ENCODE measurements at places on chromosomes 3 and 15.

- DNase-seq, result no peak
Observed at GRCh38 chr3:198043119-198043518, 83.1 kb downstream of the LMLN start.

DNA sequence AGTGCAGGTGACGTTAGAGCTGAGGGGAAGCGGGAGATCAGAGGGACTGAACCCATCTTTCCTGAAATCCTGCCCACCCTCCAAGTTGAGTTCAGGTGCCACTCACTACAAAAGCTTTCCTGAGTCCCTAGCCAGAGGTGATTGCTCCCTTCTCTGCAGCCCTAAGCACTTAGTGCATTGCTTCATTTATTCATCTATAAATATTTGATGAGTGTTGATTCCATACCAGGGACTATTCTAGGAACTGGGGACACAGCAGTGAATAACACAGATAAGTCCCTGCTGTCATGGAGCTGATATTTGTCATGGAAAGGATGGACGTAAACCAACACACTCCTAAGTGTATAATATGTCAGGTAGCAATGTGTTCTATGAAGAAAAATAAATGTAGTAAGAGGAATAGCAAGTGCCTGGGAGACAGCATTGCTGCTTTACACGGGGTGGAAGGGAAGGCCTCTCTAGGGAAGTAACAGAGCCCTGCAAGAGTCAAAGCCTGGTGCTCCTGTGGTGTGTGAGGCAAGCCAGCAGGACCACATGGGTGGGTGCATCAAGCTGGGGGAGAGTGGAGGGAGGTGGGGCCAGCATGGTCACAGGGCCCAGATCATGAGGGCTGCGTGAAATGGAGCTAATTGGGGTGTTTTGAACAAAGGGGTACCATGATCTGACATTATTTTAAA is 18.6 kb downstream of the ALPK3 start:
- DNase-seq, result no peak

DNA sequence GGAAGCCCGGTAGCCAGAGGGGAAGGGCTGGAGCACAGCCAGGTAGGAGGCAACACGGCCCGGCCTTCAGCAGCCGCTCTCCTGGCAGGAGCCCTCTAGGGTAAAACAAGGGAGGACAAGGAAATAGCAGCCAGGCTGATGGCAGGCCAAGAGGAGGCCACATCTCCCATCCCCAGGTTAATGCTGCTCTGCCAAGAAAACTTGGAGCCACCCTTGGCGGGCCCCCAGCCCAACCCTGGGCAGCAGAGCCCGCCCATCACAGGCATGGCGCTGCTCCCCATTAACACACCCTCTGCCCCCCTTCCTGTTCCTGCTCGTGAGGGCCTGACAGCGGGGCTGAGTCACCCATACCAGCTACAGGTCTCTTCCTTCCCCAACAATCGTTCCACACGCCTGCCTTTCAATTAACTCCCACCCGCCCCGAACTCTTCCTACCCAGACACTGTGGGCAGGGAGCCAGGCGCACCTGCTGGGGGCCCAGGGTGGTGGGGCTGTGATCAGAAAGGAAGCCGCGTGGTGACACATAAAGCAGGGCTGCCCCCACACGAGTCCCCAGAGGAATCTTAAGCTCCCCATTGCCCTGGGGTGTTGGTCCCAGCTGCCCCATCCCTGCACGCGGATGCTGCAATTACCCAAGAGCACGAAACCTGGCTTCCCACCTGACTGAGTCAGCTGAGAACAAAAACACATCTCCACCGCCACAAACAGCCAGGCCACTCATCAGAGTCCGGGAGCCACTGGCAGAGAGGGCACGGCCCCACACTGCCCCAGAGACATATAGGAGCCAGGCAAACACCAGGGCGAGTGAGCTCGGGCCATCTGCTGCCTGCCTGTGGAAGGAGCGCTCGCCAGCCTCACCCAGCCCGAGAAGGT is at the start of gene C15orf62:
Gene C15orf62 (plus strand): TSS at position 707 of the 873 bp plus-strand sequence. CDS start 516 bp downstream, outside the sequence.
- peak; percentile 78 for DNase-seq

DNA sequence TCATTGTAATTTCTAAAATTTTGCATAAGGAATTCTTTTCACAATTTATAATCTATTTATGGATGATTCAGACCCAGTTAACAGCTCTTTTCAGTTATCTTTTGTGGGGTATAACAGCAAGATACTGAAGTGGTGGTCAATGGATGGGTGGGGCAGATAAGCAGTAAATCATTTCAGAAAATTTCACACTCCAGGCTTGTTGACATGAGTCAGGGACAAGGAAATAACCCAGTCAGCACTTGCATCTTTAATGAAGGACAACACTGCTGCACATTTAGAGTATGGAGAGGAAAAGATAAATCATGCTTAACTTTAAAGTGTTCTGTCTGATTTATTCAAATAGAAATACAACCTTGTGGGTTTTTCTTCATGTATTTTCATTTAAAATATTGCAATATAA is 181.6 kb downstream of the ROBO1 start:
- DNase-seq, result no peak

- no peak for DNase-seq
Observed at GRCh38 chr15:38112406-38112805, 140.2 kb upstream of the SPRED1 start.

- no peak for DNase-seq
Observed at GRCh38 chr3:121821421-121822199, 13.2 kb downstream of the IQCB1 start.

DNA sequence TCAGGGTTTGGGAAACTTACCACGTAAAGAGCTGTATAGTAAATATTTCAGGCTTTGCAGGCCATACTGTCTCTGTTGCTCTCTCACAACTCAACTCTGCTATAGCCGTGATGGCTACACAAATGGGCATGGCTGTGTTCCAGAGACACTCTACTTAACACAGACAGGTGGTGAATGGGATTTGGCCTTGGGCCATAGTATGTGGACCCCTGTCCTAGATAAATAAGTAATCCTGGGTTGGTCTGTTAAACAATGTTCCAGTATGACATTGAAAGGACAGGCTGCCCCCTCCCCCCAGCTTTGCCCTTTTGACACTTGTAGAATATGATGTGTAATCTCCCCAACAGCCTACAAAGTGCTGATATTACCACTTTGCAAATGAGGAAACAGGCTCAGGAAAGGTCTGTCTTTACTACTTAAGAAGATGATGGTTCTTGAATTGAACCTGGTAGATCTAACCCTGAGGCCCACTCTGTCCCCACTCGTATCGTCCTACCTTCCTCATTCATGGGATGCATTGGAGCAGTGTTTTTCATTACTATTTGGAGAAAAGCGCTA is 38.4 kb downstream of the SLCO3A1 start:
- DNase-seq, result no peak

DNA sequence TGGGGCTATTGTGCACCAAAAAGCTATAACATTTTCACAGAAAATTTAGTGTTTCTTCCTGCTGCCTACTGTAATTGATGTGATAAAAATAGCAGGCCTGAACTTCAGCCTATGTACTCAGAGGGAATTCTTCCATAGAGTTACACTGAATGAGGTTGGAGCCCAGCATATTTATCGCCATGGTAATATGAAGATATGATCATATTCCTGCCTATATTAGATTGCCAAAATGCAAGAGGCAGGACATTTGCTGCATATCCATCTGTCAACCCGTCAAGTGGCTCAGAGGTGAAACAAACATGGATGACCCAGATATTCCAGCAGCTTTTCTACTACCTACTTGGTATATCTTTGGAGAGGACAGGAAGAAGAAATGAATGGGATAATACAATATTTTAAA is 1150.6 kb downstream of the TBL1XR1 start:
- no peak for DNase-seq

DNA sequence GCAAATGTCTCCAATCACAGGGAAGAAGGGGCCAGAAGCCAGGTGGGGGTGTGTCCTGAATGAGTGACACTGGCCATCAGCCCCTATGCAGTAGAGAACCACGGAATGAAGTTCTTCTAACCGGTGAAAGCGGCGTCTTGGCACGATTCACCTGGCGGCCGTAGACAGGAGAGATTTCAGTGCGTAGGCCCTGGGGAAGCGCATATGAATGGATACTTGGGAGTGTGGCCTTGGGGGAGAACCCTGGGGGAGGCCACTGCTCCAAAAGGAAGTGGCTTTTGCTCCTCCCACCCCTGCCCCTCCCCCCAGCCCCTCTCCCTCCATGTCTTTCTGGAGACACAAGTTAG is 43.6 kb downstream of the RBPMS2 start:
- no peak for DNase-seq

DNA sequence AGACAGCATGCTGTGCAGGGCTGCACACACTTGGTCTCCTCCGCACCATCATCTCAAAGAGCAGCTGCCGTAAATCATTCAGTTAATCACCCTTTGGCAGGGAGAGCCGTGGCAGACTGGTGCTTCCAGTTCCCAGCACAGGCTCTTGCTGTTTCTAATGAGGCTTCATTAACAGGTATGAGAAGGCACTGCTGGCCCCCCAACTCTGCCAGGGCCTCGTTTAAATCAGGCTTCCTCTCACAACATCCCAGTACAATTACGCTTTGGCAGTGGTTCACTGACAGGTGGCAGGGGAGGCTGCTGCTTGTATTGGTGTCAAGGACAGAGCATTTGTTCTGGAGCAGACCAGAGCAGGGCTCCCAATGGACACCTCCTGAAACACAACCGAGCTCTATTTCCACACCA is 77.1 kb downstream of the BFSP2 start:
- DNase-seq, result no peak

Measured in activated CD4-positive, alpha-beta T cell treated with anti-CD3 and anti-CD28 coated beads for 36 hours (primary cell).